ENCODE measurements at places on chromosomes 4 and X. TPM values are rescaled to one million over a fixed set of nuclear protein-coding genes. Genes with fewer than 3 reads are reported as not detected.

GRCh38 chrX:111581086-111581485 lies 69.6 kb downstream of the SERTM2 start:
- no peak for DNase-seq

DNA sequence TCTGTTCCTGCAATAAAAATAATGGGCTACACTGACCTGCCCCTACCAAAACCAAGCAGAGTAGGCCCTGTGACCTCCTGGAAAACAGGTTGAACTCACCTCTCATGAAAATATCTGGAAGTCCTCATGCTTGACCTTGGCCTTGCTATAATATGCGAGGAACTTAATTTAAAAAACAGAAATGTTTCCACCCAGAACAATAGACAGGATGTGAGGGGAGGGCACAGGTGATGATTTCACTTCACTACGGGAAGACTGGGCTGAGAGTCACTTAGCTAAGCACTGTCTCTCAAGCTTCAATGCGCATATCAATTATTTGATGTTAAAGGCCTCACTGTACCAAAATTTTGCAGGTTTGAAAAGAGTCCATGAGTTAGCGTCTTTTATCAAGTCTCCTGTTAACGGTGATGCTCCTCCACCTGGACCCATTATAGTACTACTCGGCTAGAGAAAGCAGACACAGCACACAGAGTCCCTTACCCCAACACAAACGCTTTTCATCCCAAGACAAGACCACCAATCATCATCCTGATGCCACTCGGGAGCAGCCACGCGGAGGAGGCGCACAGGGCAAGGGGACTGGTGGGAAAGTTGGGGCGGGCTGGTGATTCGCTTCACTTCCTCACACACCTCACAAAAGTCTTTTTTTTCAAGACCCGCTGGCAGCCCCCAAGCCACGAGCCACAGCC lies 25.9 kb downstream of the ZNF721 start:
- DNase-seq = no peak

DNA sequence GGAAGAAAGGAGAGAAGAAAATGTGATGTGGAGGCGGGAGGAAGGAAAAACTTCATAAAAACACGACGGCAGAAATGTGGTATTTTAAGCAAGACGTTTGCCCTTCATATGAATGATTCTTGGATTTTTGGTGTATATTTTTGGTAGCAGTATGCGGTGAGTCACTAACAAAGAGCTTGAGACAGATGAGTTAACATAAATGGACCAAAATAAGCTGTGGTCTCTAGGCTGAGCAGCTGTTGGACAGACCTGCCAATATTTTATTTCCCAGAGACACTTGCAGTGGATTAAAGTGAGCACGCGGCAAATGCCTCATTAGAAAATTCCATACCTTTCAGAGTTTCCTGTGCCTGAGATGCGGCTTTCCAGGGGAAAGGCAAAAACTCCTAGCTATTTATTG lies 43.1 kb upstream of the RPS6KA3 start:
- no peak for DNase-seq

Gene PLAC1
- total RNA-seq = not detected

GRCh38 chr4:2434420-2434819 lies 15.7 kb downstream of the CFAP99 start:
- DNase-seq = no peak

- DNase-seq = no peak
Observed at GRCh38 chr4:175633310-175633709, 178.8 kb downstream of the GPM6A start.

Gene RAB41
- total RNA-seq = not detected

DNA sequence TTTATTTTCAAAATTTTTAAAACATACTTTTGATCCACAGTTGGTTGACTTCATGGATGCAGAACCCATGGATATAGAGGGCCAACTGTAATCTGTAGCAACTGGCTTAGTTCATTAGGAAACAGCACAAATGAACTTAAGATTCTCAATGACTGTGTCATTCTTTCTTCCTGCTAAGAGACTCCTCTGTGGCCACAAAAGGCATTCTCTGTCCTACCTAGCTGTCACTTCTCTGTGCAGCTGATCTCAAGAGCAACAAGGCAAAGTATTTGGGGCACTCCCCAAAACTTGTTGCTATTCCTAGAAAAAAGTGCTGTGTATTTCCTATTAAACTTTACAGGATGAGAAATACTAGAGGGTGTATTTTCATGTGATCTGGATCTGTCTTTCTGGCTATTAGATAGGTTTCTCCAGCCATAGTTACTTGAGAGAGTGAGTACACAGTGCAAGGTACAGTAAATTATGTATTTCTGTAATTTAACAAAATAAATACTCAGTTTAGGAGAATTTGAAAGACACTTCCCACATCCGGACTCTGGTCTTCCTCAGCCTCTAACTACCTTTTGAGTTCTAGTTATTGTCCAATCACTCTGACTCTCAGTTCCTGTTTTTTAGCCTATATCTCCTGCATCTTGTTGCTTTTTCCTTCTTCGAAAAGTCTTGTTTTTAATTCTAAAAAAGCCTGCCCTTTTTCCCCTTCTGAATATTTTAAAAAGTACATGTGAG lies 21.8 kb downstream of the TLR2 start:
- DNase-seq = no peak
